Upper lobe of right lung (tissue), 1 donor: ENCODE measurements at places on chromosomes 5 and 9. TPM values are rescaled to one million over a fixed set of nuclear protein-coding genes. Genes with fewer than 3 reads are reported as not detected.

SERF1A gene
- total RNA-seq: 8.9 TPM

TNC gene
- 52.9 TPM for total RNA-seq

GRCh38 chr9:76181020-76181641, 213.1 kb downstream of the RFK start:
- no peak overlapping the region for H3K4me3 ChIP-seq
- H3K36me3 ChIP-seq: peaks cover 7% of the 10 kb centered on the region
- H3K4me1 ChIP-seq: peaks cover 5% of the 10 kb centered on the region
- H3K27ac ChIP-seq: peak overlapping the region; percentile 43
- H3K27me3 ChIP-seq: no peaks in the 10 kb centered on the region
- no peak for DNase-seq

PCDHGA3 gene
- 1.7 TPM for total RNA-seq

GRCh38 chr9:108885643-108886348, 23.7 kb downstream of the ACTL7A start:
- DNase-seq: no peak
- no peak overlapping the region for H3K27ac ChIP-seq
- H3K4me1 ChIP-seq: no peaks in the 10 kb centered on the region
- no peaks in the 10 kb centered on the region for H3K27me3 ChIP-seq
- peaks cover 56% of the 10 kb centered on the region for H3K36me3 ChIP-seq
- H3K4me3 ChIP-seq: no peak overlapping the region
